Activated CD4-positive, alpha-beta T cell treated with anti-CD3 and anti-CD28 coated beads, Interleukin-2, amount 10 ng/mL, durations not matched to agents 7 days and 5 days (primary cell): ENCODE measurements at places on chromosomes 7 and 10.

DNA sequence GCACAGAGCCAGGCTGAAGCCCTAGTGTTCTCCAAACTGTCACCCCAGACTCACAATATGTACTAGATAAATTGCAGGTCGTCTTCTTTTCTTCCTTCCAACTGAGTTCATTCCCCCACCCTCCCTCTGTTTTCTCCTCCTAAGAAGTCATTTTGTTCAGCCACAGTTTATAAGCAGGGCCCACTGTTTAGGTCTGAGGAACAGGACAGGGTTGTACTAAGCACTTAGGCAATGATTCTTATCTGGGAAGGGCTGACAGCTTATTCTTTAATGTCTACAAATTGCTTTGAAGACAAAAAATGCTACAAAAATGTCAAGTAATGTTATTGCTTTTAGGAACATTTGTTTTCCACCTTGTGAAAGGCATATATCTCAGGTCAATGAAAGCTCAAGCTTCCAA is 59.1 kb downstream of the CDC123 start:
- DNase-seq: no peak

- no peak for DNase-seq
Measured at GRCh38 chr10:70866424-70866823, 21.9 kb downstream of the PCBD1 start.

DNA sequence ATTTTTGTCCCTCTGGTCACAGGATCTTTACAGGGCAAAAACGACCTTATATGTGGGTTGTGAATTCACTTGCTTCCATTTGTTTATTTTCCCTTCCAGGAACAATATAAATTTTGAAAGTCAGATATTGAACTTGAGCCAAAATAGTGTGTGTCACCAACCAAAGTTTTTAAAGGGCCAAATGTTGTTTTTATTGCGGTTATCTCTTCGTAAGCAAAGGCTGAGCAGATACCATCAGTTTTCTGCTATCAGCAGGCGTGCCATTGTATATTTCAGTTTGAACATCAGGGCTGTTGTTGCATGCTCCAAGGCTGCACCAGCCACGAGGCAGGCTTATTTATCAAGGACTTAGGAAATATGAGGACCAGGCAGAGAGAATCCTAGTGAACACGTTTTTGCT is 160.3 kb downstream of the PAXIP1 start:
- no peak for DNase-seq

- no peak for DNase-seq
Measured at GRCh38 chr7:17912050-17912449, 28.2 kb downstream of the SNX13 start.

- no peak for DNase-seq
Measured at GRCh38 chr7:91086200-91086599, 178.0 kb upstream of the FZD1 start.

DNA sequence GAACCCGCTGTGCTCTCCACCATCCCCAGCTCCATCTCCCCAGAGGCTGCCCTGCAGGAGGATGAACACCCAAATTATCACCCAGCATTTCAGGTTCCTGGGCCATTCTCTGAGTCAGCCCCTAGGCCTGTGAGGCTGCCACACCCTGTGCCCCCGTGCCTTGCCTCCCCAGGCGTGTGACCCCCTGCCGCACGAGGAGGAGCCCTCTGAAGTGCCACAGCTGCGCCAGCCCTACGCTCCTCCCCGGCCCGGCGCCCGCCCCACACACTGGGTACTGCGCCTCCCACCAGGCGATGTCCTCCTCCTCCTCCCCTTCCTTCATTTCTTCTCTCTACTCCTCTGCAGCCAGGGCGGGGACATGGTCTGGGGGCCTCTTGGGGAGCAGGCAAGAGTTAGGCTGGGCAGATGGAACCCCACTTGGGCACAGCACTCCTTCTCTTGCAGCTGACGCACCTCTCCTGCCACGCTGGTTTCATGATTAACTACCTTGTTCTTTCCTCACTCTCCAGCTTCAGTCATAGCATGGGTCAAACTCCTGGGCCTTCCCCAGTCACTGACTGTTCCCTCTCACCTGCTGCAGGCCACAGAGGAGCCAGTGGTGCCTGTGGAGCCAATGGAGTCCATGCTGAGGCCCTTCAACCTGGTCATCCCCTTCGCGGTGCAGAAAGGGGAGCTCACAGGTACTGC is 12.7 kb upstream of the ATP6V1F start:
- DNase-seq: no peak

- DNase-seq: no peak
Measured at GRCh38 chr10:113149626-113150025, 199.6 kb downstream of the TCF7L2 start.

DNA sequence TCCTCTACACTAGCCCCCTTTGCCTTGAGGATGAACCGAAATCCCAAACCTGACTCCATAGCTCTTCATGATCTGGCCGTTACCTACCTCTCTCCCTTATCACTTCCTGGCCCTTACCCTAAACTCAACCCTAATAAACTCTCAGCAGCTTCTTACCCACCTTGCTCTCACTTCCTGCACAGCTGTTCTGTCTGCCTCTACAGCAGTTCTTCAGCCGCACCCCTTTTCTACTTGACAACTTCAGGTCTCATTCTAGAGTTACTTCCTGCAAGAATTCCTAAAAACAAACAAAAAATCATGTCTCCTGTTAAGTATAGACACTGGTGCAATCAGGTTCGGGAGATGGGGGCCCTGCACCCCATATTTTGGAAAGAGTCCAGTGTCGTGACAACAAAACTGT is 239.9 kb upstream of the CELF2 start:
- no peak for DNase-seq

GRCh38 chr10:21529032-21529910 is 3.8 kb upstream of the SKIDA1 start:
- no peak for DNase-seq
